ENCODE measurements at places on chromosomes 5 and 9.
A peak's percentile ranks its signal among the peaks of the same experiment; 100 is the strongest.

DNA sequence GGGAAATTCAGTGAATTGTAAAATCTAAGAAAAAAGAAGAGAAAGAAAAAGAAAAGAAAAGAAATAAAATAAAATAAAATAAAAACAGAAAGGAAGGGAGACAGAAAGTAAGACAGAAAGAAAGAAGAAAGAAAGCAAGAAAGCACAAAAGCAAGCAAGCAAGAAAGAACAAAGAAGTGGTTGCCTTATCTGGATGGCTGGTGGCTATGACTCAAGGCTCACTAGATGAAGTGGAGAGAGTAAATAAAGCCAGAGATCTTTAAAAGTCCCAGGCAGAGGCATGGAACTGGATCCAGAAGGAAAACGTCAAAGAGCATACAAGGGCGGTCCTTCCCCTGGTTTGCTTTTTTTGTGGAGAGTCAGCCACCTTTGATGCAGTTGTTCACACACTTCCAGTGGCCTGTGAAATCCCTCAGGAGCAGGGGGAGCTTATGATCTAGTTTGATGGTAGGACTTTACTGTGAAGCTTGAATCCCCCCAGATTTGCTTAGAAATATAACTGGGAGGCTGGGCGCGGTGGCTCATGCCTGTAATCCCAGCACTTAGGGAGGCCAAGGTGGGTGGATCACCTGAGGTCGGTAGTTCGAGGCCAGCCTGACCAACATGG lies 176.7 kb upstream of the HMHB1 start:
- DNase-seq: no peak

DNA sequence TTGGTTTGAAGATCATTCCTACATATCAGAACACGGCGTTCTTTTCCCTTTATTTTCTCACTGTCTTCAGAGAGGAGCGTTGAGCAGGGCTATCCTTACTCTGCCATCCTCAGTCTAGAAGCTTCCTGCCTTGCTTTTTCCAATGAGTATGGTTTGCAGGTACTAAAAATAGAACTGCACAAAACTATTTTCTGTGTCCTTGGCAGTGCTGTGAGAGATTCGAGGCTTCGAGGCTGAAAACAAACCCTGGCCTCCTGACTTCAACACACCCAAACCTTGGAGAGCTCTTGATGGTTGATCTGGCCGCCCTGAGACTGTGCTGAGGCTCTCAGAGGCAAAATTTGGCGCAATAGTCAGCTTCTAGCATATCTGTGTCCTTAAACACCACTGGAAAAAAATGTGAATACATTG lies 78.9 kb downstream of the GOLPH3 start:
- DNase-seq: no peak

- DNase-seq: no peak
Measured at GRCh38 chr9:90789862-90790261, 11.8 kb upstream of the SYK start.

- no peak for DNase-seq
Measured at GRCh38 chr5:134583766-134584165, 48.9 kb downstream of the SAR1B start.

- no peak for DNase-seq
Measured at GRCh38 chr5:82901281-82901888, 175.8 kb downstream of the TMEM167A start.

DNA sequence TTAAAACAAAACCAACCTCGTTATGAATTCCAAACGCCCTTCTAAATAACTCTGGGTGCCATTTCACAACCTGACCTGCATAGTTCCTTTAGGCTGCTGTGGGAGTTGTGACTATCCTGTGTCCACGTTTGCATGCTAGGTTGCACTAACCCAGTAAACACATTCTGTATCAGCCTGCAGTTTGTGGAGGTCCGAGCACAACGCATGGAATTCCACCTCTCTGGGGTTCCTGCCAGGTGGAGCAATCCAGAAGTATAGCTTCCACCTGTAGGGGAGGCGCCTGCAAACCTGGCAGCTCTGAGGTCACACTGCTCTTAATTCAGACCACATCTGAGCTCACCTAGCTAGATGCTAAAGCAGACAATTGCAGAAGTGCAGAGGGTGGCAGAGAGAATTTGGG lies 57.2 kb downstream of the MARCHF3 start:
- no peak for DNase-seq

DNA sequence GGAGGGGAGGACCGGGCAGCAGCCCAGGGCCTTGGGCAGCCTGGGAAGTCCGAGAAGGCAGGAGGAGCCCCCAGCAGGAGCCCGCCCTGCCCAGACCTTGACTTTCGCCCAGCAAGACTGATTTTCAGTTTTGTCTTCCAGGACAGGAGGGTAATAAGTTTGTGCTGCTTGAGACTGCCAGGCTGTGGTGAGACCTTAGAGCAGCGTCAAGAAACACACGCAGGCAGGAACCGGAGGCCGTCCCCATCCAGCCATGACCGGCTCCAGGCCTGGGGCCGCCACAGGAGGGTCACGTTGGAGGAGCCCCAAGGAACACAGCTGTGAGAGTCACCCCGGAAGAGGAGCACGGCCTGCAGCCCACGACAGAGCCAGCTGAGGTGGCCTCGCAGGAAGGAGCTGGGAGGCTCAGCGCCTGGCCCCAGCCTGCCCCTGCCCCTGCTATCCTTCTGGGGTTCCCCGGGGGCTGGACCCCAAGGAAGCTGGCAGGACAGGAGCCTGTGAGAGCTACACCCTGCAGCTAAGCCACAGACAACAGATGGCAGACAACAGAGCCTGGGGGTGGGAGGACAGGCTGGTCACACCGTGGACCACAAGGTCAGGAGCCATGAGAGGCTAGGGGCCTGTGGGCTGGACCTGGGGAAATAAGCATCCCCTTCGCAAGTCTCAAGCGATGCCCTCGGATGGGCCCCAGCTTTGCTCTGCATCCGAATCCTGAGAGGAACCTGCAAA lies 126.0 kb upstream of the FAM120A start:
- no peak for DNase-seq

GRCh38 chr9:116687074-116687753 lies at the start of gene TRIM32:
Gene TRIM32, plus strand, starts transcription at chr9:116687305. Its CDS starts 10,438 bp downstream, at chr9:116697743.
- DNase-seq: peak; percentile 46

DNA sequence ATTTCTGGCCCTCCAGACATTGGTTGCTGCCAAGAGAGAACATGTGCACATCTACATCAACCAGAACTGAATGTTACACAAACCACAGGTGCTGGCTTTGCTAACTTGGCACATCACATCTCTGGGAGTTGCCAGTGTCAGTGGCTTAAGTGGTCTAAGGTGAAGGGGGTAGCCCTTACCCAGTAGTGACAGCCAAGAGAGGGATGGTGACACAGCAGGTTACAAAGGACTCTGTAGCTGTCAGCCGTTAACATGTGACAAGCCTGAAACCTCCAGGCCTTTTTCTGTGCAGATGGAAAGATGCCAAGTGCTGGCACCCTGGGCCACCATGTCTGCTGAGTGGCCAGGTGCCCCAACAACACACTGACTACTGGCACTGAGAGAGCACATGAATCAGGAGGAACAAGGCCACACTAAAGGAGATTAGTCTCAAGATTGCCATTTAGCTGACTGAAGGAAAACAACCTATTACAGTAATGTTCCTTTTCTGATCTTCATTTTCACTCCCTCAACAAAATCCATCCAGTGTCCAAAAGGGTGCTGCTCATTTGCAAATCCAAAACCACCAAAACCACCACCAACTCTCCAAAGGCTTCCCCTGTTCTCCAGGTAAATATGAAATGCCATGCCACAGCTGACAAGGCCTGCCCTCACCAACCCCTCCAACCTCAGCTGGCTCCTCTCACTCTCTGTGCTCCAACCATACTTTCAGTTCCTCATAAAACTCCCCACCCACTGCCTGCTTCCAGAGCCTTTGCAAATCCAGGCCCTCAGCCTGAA lies 20.2 kb downstream of the SIL1 start:
- DNase-seq: no peak

DNA sequence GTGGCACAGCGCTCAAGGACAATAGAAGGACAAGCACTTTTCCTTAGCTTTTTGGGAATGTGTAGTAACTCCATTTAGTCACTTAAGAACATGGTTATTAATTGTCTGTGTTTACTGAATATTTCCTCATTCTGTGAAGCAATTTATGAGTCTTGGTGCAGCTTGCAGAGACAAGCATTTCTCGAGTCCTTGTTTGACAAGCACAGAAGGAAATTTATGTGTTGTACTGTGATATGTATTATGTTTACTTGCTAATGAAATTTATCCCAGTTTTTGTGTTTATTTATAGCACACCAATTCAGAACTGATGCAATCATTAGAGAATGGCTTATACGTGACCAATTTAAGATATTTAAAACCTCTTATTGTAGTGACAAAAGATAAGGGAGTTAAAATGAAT lies 168.6 kb downstream of the PRELID2 start:
- no peak for DNase-seq

DNA sequence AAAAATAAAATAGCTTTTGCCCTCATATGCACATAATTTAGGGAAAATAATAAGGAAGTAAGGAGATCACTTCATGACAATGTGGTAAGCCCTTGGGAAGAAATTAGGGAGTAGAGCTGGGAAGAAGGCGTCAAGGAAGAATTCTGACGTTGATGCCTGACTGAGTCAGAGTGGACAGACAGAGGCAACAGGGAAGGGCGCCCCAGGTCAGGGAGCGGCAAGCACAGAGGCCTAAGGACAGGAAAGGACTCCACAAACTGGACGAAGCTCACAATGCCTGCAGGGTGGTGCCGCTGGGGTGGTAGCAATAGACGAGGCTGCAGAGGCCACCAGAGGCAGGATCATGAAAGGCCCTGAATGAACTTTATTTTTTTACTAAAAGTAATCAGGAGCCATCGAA lies 7.6 kb downstream of the DRD1 start:
- DNase-seq: no peak

GRCh38 chr9:109886617-109887016 lies 106.6 kb downstream of the PALM2AKAP2 start:
- DNase-seq: no peak

DNA sequence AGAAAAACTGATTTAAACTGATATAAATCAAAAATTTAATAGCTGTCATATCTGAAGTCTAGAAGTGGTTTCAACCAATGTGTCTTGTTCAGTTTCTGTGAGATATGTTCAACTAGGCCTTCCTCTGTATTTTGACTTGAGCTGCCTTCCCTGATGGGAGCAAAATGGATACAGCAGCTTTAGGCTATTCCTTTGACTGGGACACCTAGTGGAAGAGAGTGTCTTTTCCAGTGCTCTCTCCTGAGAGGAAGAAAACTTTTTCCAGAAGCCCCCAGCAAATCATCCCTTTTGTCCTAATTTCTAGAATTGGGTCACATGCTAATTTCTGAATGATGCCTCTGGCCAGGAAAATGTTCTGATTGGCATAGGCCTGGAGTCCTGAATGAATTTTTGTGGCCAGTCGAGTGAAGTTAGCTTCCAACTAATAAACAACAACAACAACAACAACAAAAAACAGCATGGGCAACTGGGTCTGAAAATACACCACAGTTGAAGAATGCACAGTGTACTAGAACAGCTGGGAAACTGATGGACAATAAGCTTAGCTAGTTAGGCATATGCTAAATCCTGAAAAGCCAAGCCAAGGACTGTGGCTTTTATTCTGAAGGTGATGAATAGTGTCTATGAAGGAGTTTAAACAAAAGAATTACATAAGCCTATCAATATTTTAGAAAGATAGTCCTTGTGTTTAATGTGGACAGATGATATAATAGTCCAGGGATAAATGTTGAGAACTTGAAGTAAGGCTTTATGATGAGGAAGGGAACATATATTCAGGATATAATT lies 125.7 kb downstream of the FBN2 start:
- no peak for DNase-seq

Data from forelimb muscle (tissue), 1 donor.